ENCODE measurements at places on chromosomes 12 and 14.

GRCh38 chr14:49512571-49512970 lies 73.6 kb downstream of the RPS29 start:
- DNase-seq, result no peak

- peak; percentile 50 for DNase-seq
These were observed 89.7 kb downstream of the TMCC3 start for GRCh38 chr12:94560431-94561221.

DNA sequence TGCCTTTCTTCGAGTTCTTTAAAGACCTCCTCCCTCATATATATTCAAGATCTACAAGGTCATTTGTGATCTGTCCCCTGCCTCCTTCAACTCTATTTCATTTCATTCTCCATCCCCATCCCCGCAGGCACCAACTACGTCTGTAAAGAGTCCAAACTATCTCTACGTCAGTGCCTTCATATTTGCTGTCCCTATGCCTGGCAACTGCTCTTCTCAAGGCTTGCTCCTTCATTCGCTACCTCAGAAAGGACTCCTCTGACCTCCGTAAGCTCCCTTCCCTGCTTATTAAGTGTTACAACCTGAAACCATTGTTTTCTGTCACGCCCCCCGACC lies 650 bp downstream of the LLPH start:
- DNase-seq, result no peak

- no peak for DNase-seq
These were observed 1.6 kb downstream of the PHLDA1 start for GRCh38 chr12:76029982-76030340.

- DNase-seq, result no peak
These were observed 17.7 kb upstream of the STXBP6 start for GRCh38 chr14:25067600-25067999.

DNA sequence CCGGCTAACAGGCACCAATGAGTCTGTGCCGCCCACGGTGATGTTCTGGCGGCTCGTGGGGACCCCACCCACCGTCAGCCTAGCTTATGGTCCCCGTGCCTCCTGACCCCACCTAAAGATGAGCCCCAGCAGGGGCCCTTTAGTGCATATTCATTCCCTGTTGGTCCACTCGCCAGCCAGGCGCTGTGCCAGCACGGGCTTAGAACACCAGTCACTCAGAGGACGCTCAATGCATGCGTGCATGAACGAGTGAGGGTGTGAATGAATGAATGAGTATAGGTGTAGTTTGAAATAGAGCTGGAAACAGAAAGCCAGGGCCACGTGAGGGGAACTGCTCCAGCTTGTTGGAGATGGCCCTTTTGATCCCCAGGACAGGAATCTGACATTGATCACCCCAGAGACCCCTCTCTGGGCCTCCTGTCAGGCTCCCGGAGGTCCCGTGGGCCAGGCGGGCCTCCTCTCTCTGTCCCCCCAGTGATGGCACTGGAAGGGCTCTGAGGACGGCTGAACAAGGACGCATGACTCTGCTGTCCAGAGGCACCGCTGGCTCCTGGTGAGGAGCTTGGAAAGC lies 193.9 kb upstream of the C14orf180 start:
- no peak for DNase-seq

GRCh38 chr12:96425951-96426350 lies 25.7 kb upstream of the CDK17 start:
- no peak for DNase-seq
